ENCODE measurements at places on chromosomes 1 and 21. TPM values are rescaled to one million over a fixed set of nuclear protein-coding genes. Genes with fewer than 3 reads are reported as not detected.

The CFAP141 gene
- not detected for total RNA-seq

The GNAT2 gene
- total RNA-seq: 0.09 TPM

The S100A7A gene
- not detected for total RNA-seq

The BACE2 gene
- 23.1 TPM for total RNA-seq

The PIK3CD gene
- 8.7 TPM for total RNA-seq

The KCNQ4 gene
- 0.27 TPM for total RNA-seq

The CD48 gene
- not detected for total RNA-seq

The PLA2G2D gene
- not detected for total RNA-seq

The ANKRD45 gene
- total RNA-seq: 0.14 TPM

The PTAFR gene
- 0.16 TPM for total RNA-seq

The HSPB7 gene
- not detected for total RNA-seq

The EXO5 gene
- total RNA-seq: 4.0 TPM

The TEDDM1 gene
- not detected for total RNA-seq

The LRRC38 gene
- total RNA-seq: not detected

The FAM72B gene
- total RNA-seq: 6.6 TPM

The DYRK1A gene
- total RNA-seq: 12.6 TPM

The ARL8A gene
- 54.3 TPM for total RNA-seq

The KCNJ9 gene
- not detected for total RNA-seq

The ARTN gene
- 0.46 TPM for total RNA-seq

The RNU1-3 gene
- 9.0 TPM for total RNA-seq

The EPHA10 gene
- 1.3 TPM for total RNA-seq

The MMP23B gene
- total RNA-seq: 0.33 TPM

The KNCN gene
- not detected for total RNA-seq

The VWA1 gene
- total RNA-seq: 15.1 TPM

The SYNC gene
- total RNA-seq: 14.0 TPM

The RHOU gene
- total RNA-seq: 11.4 TPM

The HES2 gene
- 5.5 TPM for total RNA-seq

The ILF2 gene
- total RNA-seq: 281 TPM

The CFHR5 gene
- total RNA-seq: not detected
